A172 (cell line): ENCODE measurements at places on chromosomes 4 and X. TPM values are rescaled to one million over a fixed set of nuclear protein-coding genes. Genes with fewer than 3 reads are reported as not detected.

Gene GABRB1
- total RNA-seq: 1.00 and 1.7 TPM in 2 replicates

GRCh38 chrX:128007882-128008281 lies 44.3 kb downstream of the ACTRT1 start:
- no peak for DNase-seq

Gene IL13RA2
- total RNA-seq: 65.4 and 92.5 TPM in 2 replicates

DNA sequence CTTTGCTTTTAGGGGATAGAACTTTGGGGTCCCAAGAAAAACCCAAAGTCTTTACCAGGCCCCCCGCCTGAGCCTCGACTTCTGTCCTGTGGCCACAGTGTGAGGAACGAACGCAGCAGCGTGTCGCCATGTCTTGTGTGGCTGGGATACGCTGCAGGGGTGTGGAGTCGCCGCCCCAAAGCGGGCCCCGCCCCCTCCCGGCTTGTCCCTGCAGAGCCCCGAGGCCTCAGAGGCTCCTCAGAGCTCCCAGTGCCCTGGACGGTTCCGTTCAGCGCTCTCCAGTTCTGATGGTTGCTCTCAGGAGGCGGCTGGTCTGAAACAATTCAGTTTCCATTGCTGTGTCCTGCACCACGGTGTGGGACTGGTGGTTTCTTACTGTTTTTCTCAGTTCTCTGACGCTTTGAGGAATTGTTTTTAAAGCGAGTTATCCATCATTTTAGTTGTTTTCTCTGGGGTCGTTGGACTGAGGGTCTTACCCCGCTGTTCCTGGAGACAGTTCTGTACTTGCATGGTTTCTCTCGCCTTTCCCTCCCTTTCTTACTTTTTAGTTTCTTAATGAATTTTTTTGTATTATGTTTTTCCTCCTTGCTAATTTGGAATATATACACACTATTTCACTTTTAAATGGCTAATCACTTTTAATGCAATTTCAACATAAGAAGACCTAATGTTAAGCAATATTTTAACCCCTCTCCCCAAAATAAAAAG lies 1.6 kb upstream of the IDUA start:
- no peak for DNase-seq

Gene HSFX3
- not detected in 2 replicates for total RNA-seq

Gene ZMAT1
- total RNA-seq: 0.53 and 3.2 TPM in 2 replicates
